ENCODE measurements at places on chromosomes 5 and 9.
A peak's percentile ranks its signal among the peaks of the same experiment; 100 is the strongest.

DNA sequence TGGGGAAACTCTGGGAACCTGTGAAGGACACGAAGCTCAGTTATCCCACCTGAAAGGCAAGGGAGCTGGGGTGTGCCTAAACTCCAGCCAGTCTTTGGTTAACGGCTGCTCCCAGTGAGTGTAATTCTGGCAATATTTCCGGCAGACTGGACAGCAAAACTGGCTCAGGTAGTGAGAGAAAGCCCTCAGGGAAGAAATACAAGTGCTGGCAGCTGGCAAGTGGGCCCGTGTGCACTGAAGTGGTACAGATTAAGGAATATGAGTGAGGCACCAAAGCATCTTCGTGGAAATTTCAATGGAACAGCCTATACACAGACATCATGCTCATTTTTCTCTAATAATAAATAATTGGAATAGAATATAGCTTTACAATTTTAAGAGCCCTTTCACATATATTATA is 56.2 kb downstream of the ABHD17B start:
- peak; percentile 10 for DNase-seq

DNA sequence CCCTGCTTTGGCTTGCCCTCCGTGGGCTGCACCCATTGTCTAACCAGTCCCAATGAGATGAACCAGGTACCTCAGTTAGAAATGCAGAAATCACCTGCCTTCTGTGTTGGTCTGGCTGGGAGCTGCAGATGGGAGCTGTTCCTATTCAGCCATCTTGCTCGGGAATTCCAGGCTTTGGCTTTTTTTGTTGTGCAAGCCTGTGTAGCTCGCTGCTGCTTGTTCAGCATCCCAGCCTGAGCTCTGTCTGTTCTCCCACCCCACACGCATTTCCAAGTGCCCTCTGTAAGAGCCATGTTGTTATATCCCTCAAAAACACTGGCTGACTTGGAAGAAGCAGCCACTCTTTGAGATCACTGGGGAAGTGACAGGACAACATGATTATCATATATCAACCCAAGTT is 101.6 kb upstream of the DPYSL3 start:
- DNase-seq = no peak

GRCh38 chr5:111394586-111394985 is 117.7 kb downstream of the STARD4 start:
- DNase-seq = peak; percentile 80

DNA sequence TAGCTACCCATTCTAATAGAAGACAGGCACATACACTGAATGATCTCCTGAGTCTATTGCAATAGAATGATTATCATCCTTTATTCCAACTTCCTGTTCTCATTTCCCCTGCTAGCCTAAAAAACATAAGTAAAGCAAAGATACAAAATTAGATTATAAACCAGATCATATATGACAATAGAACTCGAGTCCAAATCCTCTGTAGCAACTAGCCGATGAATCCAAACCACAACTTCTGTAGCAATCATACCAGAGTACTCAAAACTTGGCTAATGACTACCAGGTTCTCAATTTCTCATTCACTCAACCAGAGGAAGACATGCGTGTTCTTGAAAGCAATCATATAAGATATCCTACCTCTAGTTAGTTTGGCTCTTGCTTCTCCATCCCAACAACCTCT is 622.1 kb downstream of the PSAT1 start:
- DNase-seq = no peak

GRCh38 chr5:158080112-158080511 is 221.2 kb upstream of the CLINT1 start:
- no peak for DNase-seq

- no peak for DNase-seq
Observed at GRCh38 chr5:145830594-145830993, 4.5 kb downstream of the PRELID2 start.

- no peak for DNase-seq
Observed at GRCh38 chr9:130429381-130429780, 15.4 kb upstream of the ASS1 start.

GRCh38 chr9:4828761-4829160 is 36.0 kb downstream of the RCL1 start:
- DNase-seq = peak; percentile 22

DNA sequence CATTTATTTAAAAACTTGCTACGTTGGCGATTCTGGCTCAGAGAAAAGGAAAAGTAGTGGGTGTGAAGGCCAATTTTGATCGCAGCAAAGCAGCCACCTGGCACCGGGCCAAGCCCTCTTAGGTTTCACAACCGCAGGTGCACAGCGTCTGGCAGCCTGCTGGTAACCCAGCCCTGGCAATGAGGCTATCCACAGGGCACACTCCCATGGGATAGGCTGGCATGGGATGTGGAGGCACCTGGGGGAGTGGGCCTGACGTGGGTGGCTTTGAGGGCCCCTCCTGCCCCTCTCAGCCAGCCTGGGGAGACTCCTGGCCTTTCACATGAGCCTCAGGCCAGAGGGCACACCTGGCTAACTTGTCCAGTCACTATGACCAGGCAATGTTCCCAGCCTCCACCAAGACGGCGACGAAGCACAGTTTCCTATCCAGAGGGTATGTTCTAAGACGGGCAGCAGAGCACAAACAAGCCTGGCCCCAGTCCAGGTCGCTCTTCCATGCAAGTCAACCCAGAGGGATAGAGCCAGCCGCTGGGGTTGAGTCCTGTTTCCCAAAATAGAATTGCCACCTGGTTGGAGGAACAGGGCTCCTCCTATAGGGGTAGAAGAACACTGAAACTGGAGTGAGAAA is 19.0 kb downstream of the CMBL start:
- DNase-seq = peak; percentile 75

- DNase-seq = peak; percentile 38
Observed at GRCh38 chr5:167643631-167644280, 647.7 kb upstream of the WWC1 start.

DNA sequence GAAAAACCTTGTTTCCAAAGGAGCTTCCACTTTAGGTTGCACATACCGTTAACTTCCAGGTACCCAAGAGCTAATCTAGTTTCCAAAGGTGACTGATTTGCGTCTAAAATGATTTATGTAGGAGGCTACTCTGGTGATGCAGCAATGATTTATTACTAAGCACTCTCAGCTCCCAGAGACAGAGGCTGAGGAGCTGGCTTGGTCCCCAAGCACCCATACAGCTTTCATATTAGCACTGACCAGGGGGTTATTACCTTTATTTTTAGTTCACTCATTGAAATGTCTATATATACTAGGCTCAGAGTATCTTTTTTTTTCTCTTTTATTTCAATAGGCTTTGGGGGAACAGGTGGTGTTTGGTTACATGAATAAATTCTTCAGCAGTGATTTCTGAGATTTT is 91.2 kb upstream of the EQTN start:
- no peak for DNase-seq

DNA sequence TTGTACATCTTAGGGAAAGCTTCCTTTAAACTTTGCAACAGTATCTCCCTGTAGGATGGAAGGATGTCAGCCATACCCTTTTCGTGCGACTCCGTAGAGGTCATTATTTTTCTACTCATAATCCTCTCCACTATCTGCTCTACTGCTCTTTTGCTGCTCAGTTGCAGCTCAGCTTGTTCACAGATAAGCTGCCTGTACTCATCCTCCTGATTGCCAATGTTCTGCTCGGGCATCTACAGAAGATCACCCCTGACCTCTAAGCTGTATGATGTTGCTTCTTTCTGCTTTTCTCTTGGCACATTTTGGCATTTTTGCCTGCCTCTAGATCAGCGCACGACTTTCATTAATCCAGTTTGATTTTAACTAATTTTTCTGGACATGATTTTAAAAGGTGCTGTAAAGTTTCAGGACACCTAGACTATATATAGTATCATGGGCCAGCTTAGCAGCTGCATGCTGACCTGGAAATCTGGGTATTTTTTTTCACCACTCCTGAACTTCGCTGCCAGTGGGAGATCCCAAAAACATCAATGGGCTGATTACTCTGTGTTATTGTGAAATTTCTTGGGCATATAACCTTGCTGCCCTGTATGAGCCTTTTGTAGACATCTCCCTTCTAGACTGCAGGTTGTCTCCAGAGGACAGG is 131.2 kb upstream of the ZNF608 start:
- no peak for DNase-seq

DNA sequence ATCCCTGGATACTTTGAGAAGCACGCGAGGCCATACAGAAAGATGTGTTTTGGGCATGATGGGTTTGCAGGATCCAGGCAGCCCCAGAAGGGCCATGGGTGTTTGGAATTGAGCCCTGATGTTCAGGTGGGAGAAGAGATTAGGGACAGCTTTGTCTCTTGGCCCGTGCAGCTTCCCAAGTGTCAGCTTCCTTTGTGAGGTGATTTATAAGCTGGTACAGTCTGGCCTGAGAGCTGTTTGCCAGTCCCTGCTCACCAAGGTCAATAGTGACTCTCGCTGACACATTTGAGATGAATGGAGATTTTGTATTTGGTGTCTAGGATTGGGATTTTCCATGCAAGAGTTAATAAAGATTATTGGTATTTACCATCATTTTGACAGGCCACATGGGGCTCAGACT is 165.9 kb downstream of the ICE1 start:
- DNase-seq = no peak

- no peak for DNase-seq
Observed at GRCh38 chr9:71863631-71864030, 47.4 kb downstream of the ABHD17B start.

DNA sequence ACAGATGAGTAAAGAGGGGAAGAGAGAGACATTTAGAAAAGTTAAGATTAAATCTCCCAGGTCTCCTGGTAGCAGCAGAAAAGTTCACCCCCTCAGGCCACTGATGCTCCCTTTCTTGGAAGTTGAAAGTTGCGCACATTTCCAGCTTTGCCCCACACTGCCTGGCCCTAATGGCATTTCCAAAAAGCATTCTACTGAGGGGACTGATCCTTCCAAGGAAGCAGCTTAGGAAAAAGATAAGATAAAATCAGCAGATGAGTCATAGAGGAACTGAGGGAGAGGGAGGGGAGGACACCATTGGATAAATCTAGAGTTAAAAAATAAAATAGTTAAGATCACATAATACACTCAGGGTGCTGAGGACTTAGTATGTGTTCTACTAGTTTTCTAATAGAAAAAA is 67.6 kb upstream of the SLC12A2 start:
- no peak for DNase-seq

Measured in epithelial cell of esophagus (primary cell).